ENCODE measurements at places on chromosomes 11 and 22.

DNA sequence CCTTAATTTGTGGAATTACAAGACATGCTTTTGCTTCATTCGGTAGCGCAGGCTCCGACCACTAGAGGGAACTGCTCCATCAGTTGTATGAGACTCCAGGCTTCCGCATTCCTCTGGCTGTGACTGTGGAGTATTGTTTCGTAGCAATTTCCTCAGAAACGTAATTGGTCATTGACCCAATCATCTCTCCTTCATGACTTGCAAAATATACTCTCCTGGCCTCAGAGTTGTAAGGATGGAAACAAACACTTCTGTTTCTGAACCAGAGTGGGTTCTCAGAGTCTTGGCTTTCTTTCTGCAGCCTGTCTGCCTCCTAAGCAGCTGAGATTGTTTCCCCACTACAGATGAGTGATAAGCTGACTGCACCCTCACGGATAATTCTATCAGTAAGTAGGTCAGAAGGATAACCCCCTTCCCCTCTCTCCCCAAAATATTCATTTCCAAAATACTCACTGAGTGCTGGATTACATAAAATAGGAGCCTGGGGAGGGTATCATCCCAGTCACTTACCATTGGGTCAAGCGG lies 146.8 kb upstream of the ZC3H12C start:
- ATAC-seq, result peak; percentile 95

DNA sequence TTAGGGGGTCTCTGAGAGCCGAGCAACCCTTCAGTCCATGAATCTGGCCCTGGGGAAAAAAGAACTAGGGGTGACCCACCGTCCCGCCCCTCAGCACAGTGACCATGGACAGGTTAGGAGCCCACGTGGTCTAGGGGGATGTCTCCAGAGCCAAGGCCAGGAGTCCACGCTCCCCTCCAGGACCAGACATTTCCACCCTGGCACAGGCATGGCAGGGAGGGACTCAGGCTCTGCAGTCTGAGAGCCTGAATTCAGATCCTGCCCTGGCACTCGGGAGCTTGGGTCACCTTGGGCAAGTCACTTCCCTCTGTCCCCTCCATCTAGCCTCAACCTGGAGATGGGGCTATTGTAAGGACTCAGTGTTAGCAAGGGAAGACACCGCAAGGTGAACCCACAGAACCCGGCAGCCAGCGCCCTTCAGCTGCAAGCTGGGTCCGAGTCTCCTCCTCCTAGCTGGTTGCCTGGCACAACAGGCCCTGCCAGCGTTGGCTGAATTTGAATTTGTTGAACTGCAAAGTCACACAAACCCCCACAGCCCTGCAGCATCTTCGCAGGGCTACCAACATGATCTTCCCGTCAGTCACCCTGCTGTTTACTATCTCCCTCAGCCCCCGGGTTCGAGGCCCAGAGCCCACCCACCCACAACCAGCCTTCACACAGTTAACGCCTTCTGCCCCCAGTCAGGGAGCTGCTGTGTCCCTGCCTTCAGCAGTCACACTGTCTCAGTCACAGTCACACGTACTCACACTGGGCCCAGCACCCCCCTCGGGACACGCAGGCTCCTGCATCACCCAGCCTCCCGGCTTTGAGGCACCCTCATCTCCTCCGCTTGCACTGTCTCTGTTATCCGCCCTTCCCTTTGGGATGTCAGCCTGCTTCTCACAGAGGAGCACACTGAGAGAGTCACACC lies 603 bp upstream of the PDGFB start:
- no peak for ATAC-seq

GRCh38 chr22:17302616-17303015 lies 66.6 kb upstream of the CECR2 start:
- ATAC-seq, result no peak

DNA sequence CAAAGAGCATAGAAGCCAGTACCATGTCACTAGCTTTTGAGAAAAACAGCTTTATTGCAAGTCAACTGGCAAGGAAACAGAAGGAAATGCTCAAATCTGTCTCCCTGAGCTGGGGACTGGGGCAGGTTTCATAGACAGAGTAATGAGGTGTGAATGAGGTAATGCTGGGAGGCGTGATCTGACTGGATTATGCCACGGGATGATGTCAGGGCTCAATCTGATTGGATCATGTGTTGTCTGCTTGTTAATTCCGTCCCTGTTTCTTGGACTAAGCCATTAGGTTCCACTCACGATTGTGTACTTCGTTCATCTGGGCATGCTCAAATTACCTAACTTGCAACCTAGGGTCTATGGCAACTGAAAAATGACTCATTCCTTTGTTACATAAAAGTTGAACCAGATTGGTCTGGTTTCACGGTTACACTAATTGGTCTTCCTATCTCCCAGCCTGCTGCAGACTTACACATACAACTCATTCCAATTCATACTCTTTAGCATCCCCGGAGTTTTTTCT lies 20.2 kb upstream of the OR10A5 start:
- ATAC-seq, result peak; percentile 69

- peak; percentile 81 for ATAC-seq
Measured at GRCh38 chr22:42286205-42286604, 15.8 kb upstream of the TCF20 start.

GRCh38 chr11:88814076-88814475 lies 251.7 kb downstream of the GRM5 start:
- ATAC-seq, result no peak

DNA sequence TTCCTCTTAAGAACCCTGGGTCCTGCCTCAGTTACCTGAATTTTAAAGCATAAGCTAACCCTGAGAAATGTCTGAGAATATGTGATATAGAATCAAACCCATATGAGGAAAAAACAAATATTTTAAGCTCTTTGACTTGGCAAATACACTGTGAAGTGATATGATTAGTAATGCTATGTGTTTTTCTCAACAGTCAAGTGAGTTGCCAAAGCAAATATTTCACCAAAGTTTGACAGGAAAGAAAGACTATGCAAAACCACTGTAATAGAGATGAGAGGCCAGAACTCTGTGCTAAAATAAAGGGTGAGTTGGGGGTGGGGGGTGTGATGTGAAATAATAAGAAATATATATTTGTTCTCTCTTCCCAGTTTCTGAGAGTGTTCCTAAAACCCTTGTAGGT lies 613.5 kb upstream of the CCDC179 start:
- ATAC-seq, result no peak

DNA sequence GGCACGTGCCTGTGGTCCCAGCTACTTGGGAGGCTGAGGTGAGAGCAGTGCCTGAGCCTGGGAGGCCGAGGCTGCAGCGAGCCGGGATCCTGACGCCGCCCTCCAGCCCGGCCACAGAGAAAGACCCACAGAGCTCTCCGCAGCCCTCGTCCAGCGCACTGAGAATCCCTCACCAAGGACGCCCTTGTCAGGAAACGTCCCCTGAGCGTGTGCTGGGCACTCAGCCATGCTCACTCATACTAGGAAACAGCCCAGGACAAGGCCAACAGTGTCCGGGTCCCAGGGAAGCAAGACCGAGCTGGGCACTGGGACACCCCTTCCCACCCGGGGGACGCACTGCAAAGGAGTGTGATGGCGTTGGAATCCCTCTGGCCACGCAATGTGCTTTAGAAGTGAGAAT lies 14.5 kb downstream of the DEAF1 start:
- no peak for ATAC-seq

DNA sequence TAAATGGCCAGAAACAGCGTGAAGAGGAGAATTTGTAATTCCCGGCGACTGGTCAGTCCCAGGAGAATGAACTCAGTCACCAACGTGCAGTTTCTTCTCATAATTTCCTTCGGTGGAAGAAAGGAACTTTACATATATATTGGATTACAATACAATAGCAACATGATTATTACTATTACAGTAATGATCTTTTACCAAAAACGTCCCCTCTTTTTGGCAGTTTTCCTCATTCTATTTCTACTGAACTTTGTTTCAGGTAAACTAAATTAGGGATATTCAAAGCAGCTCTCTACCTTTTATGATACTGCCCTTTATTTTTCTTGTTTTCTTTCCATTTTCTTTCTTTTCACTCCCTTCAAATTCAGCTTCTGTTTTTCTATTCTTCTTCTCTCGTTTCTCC lies at the start of gene OR5M8:
Gene OR5M8, minus strand, starts transcription at position 101 of the 400 bp plus-strand sequence. Its CDS starts 0 bp downstream, at position 101.
- no peak for ATAC-seq

DNA sequence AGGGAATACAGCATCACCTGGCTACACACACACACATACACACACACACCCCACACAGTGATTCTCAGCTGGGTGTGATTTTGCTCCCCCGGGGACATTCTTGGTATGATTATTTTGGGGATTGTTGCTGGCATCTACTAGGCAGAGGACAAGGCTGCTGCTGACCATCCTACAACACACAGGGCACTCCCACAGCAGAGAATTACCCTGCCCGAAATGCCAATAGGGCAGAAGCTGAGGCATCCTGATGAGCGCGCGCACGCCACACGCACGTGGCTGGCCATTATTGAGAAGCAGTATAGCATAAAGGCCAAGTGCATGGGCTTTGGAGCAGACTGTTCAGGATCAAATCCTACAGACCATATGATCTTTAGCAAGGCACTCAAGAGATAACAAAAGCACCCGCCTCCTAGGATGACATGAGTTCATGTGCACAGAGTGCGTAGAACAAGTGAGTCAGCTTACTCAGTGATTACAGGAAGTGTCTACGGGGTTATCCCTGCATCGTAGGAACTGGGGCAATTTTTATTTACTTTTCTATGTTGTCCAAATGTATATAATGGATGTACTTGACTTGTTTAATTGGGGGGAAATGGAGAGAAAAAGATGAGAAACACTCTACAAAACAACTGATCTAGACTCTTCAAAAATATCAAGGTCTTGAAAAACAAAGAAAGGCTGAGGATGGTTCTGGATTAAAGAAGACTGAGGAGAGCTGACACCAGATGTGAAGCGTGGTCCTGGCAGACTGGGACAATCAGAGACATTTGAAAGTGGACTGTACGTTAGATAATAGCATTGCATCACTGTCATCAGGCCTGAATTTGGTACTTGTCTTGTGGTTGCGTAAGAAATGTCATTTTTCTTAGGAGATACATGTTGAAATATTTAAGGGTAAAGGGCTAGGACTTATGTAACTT lies 7.2 kb upstream of the EHD1 start:
- peak; percentile 90 for ATAC-seq

GRCh38 chr22:47623066-47623762 lies 860.8 kb downstream of the TBC1D22A start:
- no peak for ATAC-seq

DNA sequence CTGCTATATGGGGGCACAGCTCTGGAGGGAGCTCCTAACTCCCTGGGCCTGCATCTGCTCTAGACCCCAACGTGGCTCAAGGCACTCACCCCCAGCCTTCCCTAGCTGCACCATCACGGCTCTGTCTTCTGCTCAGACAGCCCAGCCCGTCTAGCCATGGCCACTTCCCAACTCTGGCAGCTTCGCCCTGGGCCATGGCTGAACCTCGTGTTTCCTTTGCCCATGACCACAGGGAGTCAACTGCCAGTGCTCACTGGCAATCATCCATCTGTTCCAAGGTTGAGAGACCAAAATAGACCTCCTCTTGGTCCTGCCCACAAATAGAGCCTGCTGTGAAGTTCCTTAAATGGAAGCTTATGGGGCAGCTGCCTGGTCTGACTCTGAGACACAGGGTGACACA lies 5.4 kb downstream of the LMO1 start:
- ATAC-seq, result no peak

GRCh38 chr22:19646383-19646782 lies 67.9 kb upstream of the SEPTIN5 start:
- no peak for ATAC-seq
